ENCODE measurements at places on chromosomes 5 and 9. TPM values are rescaled to one million over a fixed set of nuclear protein-coding genes. Genes with fewer than 3 reads are reported as not detected.

IL13 gene
- total RNA-seq = not detected

UBTD2 gene
- 6.0 TPM for total RNA-seq

IFNK gene
- total RNA-seq = not detected

FGFR4 gene
- total RNA-seq = 21.4 TPM

PCA3 gene
- total RNA-seq = not detected

WNK2 gene
- 139 TPM for total RNA-seq

SKIC3 gene
- 38.2 TPM for total RNA-seq

TLX3 gene
- total RNA-seq = not detected

FBP1 gene
- 46.2 TPM for total RNA-seq

Measured in transverse colon (tissue), 4 donors.